ENCODE measurements at places on chromosomes 13 and 19.

DNA sequence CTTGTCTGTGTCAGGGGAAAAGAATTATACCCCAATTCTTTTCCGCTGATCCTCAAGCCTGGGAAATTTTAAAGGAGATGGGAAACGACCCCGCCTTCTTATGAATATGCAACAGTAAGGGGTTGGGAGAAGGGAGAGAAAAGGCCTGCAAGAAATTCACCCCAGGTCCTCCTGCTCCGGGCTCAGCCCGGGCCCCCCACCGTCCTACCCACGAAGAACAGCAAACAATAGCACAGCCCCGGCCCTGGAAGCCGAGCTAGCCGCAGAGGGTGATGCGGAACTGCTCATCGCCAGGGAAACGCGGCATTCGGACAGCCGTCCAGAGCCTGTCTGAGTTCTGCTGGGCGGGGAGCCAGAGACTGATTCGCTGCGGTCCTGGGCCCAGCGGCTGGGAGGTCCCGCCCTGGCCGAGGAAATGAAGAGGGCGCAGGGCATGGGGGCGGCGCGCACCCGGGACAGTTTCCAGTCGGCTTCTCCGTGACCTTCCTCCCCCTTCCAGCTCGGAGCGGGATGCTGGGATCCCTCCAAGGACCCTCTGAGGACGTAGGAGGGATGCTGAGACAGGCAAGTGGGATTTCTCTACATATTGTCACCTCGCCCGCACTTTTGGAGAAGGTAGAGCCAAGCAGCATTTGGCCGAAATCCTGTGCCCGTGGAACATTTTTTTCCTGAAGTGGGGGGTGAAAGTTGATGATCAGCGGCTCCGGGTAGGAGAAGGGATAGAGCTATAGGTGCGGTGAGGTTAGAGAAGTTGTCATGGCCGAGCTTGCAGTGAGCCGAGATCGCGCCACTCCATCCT is 82.3 kb upstream of the C1QTNF9B start:
- peak; percentile 61 for DNase-seq

GRCh38 chr19:34173193-34173956 is 1.1 kb downstream of the LSM14A start:
- peak; percentile 52 for DNase-seq

- no peak for DNase-seq
Observed at GRCh38 chr13:27928353-27928804, 8.6 kb downstream of the PDX1 start.

DNA sequence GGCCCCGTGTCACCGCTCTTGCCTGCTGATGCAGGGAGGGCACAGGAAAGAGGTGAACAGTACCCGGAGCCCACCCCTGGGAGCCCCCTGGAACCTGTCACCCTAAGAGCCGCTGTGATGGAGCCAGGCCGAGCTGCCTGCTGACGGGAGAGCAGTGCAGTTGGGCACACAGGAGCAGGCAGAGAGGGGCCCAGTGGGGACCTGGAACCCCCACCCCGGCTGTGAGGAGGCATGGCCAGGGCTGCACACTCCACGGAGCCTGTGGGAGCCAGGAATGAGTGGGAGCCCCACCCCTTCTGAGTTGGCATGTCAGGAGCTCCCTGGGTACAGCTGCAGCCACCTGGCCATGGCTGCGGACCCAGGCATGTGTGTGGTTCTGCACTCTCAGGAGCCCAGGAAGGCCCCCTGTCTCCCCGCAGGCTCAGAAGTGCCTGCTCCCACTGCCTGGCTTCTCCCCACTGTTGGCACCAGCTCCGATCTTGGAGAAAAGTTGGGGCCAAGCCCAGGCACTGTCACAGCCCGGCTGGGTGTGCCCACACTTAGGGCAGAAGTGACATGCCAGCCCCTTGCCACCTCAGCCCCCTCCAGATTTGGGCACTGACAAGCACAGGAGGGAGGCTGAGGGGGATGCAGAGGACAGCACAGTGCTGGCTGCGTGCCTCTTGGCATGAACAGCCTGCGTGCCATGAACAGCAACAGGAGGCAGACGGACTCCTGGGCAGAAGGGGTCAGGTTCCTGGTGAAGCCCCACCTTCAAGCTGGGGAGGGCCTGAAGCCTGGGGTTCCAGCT is 6.3 kb downstream of the CFAP97D2 start:
- DNase-seq, result no peak

DNA sequence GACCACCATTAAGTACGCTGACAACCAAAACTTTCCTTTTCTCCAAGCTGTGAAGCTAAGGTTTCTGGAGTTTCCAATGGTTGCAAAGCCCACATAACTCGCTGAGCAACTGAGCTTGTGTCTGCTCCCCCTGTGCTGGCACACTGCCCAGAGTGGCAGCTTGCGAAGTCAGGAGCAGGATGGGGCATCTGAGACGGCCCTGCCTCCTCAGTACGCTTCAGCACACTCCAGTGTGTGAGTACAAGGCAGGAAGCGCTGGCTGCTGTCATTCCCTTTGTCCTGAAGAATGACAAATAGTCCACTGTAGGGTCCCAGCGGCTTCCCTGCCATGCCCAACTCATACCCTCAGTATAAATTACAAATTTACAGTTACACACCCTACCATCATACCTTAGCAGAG is 51.5 kb downstream of the SKA3 start:
- DNase-seq, result peak; percentile 82

DNA sequence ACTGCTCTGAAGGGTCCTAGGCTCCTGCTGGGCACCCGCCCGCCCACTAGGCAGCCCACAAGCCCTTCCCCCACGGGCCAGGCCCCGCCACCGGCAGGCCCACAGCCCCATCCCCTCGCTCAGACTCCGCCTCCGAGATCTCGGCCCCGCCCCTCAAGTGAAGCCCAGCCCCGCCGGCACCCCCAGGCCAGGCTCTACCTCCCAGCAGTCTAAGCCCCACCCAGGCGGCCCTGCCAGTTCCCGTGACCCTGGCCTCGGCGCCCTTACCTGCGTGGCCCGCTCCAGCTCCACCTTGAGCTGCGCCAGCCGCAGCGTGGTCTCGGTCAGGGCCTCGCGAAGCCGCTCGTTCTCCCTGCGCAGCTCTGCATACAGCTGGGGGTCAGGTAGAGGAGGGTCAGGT is 16.3 kb downstream of the EPS8L1 start:
- no peak for DNase-seq

- peak; percentile 37 for DNase-seq
Observed at GRCh38 chr19:15779756-15780476, 7.5 kb upstream of the OR10H5 start.

DNA sequence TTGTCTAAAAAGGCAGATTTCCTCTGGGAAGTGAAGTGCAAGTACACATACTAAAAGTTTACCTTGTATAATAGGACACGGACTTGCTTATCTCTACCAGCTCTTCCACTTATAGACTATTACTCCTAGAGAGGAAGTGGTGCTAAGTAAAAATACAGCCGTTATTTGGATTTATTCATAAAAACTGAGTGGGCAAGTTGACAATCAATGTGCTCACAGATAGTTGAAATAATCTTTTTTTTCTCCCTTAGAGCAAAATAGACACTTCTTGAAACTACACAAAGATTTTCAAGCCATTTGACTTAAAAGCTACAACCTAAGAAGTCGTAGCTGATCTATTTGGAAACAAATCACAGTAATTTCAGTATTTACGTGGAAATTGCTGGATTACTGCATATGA is 2584.7 kb upstream of the PCDH20 start:
- no peak for DNase-seq

DNA sequence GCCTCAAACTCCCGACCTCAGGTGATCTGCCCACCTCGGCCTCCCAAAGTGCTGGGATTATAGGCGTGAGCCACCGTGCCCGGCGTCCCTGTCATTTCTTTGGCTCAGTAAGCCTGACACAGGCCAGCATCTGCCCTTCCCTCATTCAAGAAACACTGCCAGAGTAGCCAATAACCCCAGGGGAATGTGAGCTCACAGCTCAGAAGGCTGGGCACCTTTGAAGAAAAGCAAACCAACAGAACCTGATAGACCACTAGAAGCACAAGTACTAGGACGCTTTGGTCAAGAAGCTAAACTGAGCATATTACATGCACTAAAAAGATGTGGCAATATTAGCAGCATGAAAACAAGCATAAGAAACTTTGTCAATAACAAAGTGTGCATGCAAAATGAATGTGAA is 14.2 kb downstream of the SIGLEC5 start:
- DNase-seq, result no peak

DNA sequence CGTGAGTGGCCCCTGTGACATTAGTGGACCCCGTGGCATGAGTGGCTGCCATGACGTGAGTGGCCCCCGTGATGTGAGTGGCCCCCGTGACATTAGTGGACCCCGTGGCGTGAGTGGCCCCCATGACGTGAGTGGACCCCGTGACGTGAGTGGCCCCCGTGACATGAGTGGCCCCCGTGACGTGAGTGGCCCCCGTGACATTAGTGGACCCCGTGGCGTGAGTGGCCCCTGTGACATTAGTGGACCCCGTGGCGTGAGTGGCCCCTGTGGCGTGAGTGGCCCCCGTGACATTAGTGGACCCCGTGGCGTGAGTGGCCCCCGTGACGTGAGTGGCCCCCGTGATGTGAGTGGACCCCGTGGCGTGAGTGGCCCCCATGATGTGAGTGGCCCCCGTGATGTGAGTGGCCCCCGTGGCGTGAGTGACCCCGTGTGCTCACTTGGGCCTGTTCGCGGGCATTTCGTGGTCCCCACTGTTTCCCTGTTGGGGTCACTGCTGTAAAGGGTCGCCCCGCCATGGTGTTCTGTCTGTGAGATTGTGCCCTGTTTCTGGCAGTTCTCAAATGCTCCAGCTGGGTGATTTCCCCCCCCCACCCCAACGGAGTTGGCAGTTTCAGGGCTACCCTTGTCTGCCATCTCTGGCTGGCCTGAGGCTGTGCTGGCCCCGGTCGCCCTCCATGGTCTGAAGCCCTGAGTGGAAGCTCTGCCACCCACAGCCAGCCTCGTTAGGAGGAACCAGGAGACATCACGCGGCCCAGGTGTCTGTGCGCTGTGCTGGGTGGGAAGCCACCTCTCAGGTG is 64.2 kb downstream of the MCF2L start:
- DNase-seq, result no peak

DNA sequence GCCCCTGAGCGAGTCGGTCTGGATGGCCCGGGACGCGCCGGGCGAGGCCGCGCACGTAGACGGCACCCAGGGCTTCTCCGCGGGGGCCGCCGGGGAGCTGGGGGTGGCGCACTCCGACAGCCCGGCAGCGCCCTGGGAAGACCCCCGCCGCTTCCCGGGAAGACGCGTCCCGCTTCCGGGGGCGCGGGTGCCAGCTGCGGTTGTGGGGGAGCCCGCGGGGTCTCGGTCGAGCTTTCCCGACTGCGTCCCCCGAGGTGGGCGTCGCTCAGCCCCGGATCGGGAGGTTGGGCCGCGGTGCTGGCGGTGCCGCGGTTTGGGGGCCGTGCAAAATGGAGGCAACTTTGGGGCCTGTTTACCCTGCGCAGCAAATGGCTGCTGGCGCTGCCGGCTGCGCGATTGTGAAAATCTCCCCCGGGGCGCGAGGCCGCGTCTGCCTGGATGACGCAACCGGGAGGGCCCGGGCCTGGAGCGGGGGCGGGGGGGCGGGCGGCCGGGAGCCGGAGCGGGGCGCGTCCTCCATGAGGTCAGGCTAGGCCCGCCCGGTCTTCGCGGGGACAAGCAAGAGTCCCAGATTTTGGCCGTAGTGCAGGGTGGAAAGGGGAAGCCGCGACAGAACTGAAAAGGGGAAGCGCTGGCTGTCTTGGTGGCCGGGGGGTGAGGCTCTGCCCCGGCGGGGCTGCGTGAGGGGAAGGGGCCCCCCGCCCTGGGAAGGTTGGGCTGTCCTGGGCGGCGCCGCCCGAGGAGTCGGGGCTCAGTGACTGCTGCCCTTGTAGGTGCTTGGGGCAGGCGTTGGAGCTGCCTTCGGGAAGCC is 11.3 kb downstream of the PEAK3 start:
- DNase-seq, result peak; percentile 45

- no peak for DNase-seq
Observed at GRCh38 chr13:97490702-97491307, 56.8 kb downstream of the RAP2A start.
